Breast epithelium (tissue), 4 donors: ENCODE measurements at places on chromosomes 5 and 9. TPM values are rescaled to one million over a fixed set of nuclear protein-coding genes. Genes with fewer than 3 reads are reported as not detected.

PLPPR1 gene
- 2.2 TPM for total RNA-seq

KLF9 gene
- total RNA-seq: 206 TPM

SPIN1 gene
- total RNA-seq: 103 TPM

FAM163B gene
- total RNA-seq: not detected

- no peak for DNase-seq
Measured at GRCh38 chr5:137921931-137922330, 32.7 kb downstream of the PKD2L2 start.

DNA sequence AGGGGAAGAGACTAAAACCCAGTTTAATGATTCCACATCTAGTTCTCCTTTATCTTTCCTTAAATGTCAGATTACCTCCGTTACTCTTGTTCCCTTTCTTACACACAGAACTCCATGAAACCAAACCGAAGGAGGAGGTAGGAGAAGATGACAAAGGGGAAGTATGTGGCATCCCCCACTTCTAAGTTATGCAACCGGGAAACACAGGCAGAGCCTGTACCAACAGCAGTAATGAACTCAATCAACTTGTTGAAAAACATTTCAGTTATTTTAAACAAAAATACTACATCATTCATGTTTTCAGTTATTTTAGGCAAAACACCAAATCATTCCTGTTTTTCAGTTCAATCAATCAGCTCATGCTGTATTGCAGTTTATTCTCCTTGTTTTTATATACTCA, 101.8 kb downstream of the PCSK1 start:
- DNase-seq: no peak

GRCh38 chr5:42886635-42887034, 74.9 kb upstream of the SELENOP start:
- DNase-seq: no peak

DNA sequence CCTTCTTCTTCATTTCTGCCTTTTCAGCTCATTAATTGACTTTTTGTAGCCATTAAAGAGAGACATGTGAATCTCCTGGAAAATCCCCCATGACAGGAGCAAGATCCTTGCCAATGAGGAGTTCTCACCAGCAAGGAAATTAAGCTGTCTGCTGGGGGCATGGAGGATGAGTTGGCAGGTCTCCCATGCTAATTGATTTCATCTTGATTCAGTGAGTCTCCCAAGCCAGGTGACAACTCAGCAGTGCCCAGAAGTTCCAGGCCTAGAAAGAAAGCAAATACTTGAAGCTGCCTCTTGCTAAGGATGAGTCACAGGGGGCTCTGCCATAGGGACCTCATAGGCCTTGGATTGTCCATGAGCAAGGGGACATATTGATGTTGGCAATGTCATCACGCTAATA, 30.0 kb upstream of the ADRA1B start:
- DNase-seq: no peak

DNA sequence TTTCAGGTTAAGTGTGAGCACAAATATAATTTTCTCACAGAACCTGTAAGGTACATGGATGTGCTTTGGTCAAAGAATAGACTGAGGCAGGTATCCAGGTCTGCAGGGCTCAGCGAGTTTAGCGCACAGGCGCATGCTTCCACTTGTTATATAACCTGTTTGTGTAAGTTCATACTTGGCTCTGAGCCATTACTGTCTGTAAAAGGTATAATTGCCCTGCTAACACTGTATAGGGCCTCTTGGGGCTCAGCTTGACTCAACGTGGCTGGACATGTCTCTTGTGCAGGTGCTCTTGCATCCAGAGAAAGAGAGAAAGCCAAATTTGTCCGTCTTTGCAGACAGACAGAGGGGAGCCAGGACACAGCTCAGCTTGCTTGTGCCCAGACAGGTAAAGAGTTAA, 759.6 kb downstream of the MTRR start:
- DNase-seq: no peak
